ENCODE measurements at places on chromosomes 6 and 20.

- DNase-seq, result peak; percentile 12
These were observed 473.5 kb downstream of the UTRN start for GRCh38 chr6:144758602-144759001.

DNA sequence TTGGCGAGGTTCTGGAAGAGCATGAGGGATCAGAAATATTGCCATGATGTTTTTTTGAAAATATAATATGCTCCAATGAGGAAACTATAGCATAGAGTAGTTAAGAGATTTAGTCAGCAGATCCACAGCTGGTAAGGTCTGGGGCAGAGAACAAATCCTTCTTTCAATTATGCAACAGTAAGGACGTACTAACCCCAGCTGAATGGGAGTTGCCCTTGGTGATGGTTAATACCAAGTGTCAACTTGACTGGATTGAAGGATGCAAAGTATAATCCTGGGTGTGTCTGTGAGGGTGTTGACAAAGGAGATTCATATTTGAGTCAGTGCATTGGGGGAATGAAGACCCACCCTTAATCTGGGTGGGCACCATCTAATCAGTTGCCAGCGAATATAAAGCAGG lies 745.5 kb upstream of the NRSN1 start:
- DNase-seq, result no peak

DNA sequence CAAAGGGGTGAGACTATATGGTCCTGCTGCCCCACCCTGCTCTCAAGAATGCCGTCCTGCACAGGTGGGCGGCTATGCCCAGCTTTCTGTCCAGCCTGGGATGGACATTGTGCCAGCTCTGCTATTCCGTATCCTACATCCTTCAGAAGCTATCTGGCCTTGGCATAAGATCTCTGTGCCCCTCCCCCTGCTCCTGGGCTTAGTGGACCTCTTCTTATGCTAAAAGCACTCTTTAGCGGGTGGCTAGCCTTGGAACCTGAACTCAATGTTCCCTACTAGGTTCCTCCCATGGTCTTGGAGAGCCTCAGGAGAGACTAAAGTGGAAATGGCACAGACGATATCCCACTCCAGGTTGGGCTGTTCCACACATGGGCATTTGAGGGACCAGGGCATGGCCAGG lies 22.5 kb downstream of the SCUBE3 start:
- no peak for DNase-seq

- DNase-seq, result peak; percentile 77
These were observed 24.6 kb downstream of the RIPOR2 start for GRCh38 chr6:24910961-24911725.

- no peak for DNase-seq
These were observed 38.7 kb downstream of the NCOA7 start for GRCh38 chr6:125829433-125829832.

DNA sequence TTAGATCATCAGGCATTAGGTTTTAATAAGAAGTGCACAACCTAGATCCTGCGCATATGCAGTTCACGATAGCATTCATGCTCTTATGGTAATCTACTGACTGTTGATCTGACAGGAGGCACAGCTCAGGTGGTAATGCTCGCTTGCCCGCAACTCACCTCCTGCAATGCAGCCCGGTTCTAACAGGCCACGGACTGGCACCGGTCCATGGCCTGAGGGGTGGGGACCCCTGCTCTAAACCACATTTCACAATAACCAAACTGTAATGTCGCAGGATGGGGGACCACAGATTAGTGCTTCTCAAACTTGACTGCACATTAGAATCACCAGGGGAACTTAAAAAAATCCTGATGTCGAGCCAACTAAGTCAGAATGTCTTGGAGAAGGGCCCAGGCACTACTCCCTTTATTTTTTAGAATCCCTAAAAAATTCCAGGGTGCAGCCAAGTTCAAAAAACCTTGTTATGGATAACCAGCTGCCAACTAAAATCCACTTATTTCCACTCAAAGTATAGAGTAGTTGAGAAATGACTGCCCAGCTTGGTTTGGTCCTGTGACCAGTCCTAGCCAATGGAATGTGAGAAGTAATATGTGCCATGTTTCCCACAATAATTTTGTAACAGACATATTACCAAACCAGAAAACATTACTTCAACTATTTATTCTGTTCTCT lies 3.1 kb downstream of the SHPRH start:
- DNase-seq, result peak; percentile 48

GRCh38 chr20:10447028-10447427 lies 11.9 kb downstream of the SLX4IP start:
- peak; percentile 70 for DNase-seq

GRCh38 chr20:36573798-36574365 lies 485 bp downstream of the TGIF2 start:
- DNase-seq, result peak; percentile 33

- DNase-seq, result peak; percentile 63
These were observed 36.3 kb upstream of the ZFAND3 start for GRCh38 chr6:37783025-37783855.

DNA sequence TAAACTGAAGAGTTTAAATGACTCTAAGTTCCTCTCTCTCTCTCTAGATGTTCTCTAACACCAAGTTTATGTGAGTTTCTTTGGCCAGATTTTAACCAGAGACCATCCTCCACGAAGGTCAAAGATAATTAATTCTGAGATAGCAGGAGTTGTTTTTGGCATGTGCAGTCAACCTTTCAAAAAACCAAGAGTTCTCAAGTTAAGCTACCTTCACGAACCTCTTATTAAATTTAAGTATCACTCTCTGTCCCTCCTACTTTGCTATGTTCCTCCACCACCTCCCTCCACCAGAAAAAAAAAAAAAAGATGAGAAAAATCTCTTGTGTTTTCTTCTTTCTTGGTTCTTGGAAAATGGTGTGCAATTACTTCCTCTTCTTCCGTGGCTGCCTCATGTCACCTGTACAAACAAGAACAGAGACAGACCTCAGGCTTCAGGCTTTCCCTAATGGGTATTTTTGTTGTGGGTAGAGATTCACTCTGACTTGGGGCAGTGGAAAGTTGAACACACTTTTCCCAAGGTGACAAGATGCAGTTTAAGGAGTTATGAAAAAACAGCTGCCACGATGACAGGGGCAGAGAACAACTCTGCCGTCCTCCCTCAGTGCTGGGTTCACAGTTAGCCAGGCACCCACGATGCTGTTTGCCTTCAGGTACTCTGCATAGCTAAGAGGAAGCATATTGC lies 64.3 kb downstream of the ADTRP start:
- no peak for DNase-seq

GRCh38 chr6:112466373-112467151 lies 119.4 kb downstream of the RFPL4B start:
- DNase-seq, result peak; percentile 72

DNA sequence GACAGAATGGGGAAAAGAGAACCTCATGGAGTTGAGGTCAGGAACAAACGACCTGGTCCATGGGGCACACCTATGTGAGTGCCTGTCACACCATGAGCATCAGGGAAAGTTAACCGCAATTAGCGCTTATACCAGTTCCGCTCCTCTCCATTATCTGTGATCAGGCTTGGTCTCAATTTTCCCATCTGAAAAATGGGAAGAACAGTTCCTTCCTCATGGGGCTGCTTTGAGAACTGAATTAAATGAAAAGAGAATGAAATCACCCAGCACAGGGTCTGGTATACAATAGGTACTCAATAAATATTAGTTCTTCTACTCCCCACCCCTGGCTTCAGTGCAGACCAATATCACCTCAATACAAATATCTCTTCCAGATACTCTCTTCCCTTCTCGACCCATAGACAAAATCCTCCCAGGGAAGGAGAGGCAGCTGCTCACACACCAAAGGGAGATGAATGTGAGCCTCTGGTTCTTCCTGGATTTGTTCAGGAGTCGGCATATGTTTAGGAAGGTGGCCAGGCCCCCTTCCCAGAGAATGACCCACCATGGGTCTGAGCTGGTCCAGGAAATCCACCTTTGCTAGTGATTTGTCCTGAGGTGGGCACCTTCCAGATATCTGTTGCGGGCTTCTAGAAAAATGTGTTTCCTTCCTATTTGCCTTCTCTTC lies 2.4 kb upstream of the PTGIS start:
- DNase-seq, result no peak

GRCh38 chr6:163192591-163192990 lies 221.9 kb upstream of the QKI start:
- no peak for DNase-seq

DNA sequence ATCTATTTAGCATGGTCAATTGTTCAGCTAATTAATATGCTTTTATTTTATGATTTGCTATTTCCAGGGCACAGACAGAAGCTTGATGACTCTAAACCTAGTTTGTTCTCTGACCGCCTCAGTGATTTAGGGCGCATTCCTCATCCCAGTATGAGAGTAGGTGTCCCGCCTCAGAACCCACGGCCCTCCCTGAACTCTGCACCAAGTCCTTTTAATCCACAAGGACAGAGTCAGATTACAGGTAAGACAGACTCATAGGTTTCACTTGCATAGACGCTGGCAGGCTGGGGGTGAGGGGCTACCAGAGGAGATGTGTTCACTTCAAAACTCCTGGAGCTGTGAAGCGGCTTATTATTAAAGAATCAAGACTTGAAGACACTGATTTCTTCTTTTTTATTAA lies 114.1 kb upstream of the SUPT3H start:
- no peak for DNase-seq

- DNase-seq, result no peak
These were observed 1684.7 kb downstream of the HACE1 start for GRCh38 chr6:103175056-103175455.

DNA sequence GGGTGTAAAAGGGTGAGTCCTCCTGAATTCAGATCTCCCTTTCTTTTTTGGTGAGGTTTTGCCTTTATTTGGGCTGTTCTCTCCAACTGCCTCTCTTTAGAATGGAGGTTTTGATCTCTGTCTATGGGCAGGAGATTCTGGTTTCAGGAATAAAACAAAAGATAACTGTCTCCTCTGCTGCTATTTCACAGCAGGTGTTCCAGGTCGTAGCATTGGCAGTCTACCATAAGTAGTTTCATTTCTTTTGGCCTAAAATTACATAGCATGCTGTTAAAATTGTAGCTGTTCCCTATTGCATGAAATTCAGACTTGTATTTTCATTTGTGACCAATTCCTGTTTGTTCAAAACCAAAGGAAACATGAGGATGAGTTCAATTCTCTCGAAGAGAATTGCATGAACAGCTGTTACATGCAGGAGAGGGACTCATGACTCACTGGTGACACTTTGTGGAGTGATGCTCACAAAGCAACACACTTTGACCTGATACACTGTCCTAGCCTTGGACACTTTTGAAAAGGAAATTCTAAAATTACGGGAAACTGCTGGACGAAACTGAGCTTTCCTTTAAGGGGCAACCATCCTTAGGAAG lies 76.8 kb upstream of the SIRPG start:
- peak; percentile 62 for DNase-seq

GRCh38 chr6:165223736-165224135 lies 85.7 kb downstream of the C6orf118 start:
- no peak for DNase-seq

- DNase-seq, result no peak
These were observed 27.4 kb downstream of the PMEPA1 start for GRCh38 chr20:57682184-57683101.

DNA sequence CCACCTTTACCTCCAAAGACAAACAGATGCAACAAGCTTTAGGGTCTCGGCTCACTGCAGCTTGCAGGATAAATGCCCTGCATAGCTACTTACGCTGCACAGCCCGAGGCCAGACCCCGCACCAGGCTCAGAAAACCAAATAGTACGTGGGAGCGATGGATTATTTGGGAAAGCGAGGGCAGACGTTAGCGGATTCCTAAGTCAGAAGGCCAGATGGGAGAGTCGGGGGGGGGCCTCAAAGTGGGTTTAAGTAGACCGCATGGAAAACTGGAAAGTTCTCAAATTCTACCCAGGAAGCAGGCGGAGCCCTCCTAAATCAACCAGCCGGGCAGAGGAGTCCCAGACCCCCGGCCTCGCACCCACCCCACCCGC lies 382 bp downstream of the SFT2D1 start:
- DNase-seq, result peak; percentile 50

GRCh38 chr6:168934660-168935627 lies 318.7 kb downstream of the THBS2 start:
- DNase-seq, result no peak
